Left ventricle myocardium superior (tissue), 1 donor: ENCODE measurements at places on chromosomes 6 and 20. TPM values are rescaled to one million over a fixed set of nuclear protein-coding genes. Genes with fewer than 3 reads are reported as not detected.

The SNAP25 gene
- total RNA-seq, result 0.67 TPM

The PAX1 gene
- total RNA-seq, result not detected

The SYNE1 gene
- 80.8 TPM for total RNA-seq

The LGSN gene
- not detected for total RNA-seq

The FOXQ1 gene
- not detected for total RNA-seq
